ENCODE measurements at places on chromosomes 5 and 9.

- DNase-seq, result no peak
Observed at GRCh38 chr5:150062216-150062922, 24.0 kb downstream of the CSF1R start.

- DNase-seq, result no peak
Observed at GRCh38 chr5:21784487-21784886, 1068.7 kb downstream of the CDH12 start.

DNA sequence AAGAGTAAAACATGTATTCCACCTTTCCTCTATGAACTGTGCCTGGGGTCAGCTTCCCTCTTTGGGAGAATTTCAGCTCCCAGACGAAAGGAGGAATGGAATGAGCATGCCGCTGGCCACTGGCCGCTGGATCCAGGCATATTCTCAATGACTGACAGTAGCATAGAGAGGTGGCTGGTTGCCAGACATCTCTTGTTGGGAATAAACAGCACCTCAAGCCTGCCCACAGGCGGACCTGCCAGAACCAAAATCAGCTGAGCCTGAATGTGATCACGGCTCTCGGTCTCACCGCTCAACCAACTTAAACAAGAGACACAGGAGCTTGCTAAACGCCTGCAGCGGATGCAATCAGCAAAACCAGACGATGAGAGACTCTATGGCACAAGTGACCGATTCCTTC lies 20.6 kb downstream of the TBC1D9B start:
- no peak for DNase-seq

- no peak for DNase-seq
Observed at GRCh38 chr5:147037515-147038205, 159.1 kb upstream of the PPP2R2B start.

- DNase-seq, result no peak
Observed at GRCh38 chr9:2198956-2199635, 183.9 kb downstream of the SMARCA2 start.

All from NCI-H2081 (cell line).